ENCODE measurements at places on chromosomes 6 and 20.

DNA sequence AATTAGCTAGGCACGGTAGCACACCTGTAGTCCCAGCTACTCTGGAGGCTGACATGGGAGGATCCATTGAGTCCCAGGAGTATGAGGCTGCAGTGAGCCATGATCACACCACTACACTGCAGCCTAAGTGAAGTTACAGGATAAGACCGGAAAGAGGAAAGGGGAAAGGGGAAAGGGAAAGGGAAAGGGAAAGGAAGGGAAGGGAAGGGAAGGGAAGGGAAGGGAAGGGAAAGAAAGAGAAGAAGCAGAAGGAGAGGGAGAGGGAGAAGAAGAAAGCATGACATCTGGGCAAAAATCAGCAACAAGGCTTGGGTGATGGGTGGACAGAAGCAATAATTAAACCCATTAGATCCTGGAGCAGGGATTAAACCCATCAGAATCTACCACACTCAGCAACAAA, 101.7 kb upstream of the RAB32 start:
- DNase-seq = no peak

GRCh38 chr6:66772800-66773199, 1065.8 kb upstream of the EYS start:
- DNase-seq = no peak

DNA sequence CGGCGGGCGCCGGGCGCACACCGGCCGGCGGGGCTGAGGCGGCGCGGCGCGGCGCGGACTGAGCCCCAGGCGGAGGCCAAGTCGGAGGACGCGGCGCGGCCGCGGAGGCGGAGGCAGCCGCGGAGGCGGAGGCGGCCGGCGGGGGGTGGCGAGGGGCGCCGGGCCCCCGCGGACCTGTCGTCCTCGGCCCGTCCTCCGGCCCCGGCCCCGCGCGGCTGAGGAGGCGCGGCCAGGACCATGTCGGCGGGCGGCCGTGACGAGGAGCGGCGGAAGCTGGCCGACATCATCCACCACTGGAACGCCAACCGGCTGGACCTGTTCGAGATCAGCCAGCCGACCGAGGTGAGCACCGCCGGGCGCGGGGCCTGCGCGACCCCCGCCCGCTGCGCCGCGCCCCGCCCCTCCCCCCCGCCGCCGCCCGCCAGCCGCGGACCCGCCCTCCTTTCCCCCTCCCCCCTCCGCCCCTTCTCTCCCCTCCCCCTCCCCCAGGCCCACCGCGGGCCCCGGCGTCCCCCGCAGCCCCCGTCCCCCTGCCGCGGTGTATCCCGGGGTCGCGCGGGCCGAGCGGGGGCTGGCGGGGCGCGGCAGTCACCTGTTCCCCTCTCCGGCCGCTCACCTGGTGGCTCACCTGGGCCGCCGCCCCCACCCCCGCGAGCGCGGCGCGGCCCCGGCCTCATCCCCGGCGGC, at the start of gene AFDN:
Gene AFDN, plus strand, starts transcription at position 16 of the 687 bp plus-strand sequence. Its CDS starts 222 bp downstream, at position 238.
- DNase-seq = no peak

DNA sequence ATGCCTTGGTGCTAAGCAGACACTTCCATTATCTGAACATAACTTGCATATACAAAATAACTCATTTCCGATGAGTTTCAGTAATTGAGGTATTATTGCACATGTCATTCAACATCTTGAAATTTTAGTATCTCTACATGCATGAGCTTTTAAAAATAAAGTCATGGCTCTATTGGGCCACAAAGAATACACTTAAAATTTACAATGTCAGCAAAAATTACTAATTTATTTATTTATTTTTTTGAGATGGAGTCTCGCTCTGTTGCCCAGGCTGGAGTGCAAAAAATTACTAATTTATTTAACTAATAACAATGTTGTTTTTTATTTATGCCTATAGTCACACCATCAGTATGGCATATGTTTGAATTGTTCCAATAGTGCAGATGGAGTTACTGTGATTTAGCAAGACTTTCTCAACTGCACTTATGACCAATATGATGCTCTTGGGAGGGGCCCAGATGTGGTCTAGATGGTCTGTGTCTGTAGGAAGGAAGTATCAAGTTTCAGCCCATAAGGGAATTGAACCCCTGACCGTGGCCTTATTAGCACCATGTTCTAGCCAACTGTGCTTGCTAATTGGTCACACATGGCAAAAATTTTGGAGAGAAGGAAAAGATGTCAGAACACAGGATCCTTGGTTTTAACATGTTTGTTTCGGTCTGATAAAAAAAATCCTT, 370.7 kb upstream of the TSHZ2 start:
- no peak for DNase-seq

GRCh38 chr20:4156411-4156810, 141.1 kb upstream of the RNF24 start:
- DNase-seq = no peak

All from activated CD4-positive, alpha-beta T cell treated with anti-CD3 and anti-CD28 coated beads, Interleukin-2, Interleukin-4, amounts not matched to agents 100 ng/mL and 50 ng/mL, durations not matched to agents 16 hours and 8 hours (primary cell).